Subcutaneous preadipocyte (primary cell): ENCODE measurements at places on chromosomes 12 and 14. TPM values are rescaled to one million over a fixed set of nuclear protein-coding genes. Genes with fewer than 3 reads are reported as not detected.

Gene FOXN4
- total RNA-seq, result not detected in 2 replicates

Gene PTGR2
- 4.8 and 6.8 TPM in 2 replicates for total RNA-seq

Gene GLT8D2
- total RNA-seq, result 12.7 and 13.2 TPM in 2 replicates

Gene TRHDE
- total RNA-seq, result under 0.01 and 0.39 TPM in 2 replicates

Gene ASCL4
- not detected in 2 replicates for total RNA-seq

Gene DTX1
- total RNA-seq, result 0.20 and 0.73 TPM in 2 replicates

Gene SMOC1
- 23.9 and 25.2 TPM in 2 replicates for total RNA-seq

Gene PTPN21
- 4.8 and 7.8 TPM in 2 replicates for total RNA-seq

Gene KRT3
- total RNA-seq, result not detected in 2 replicates

Gene TMEM179
- total RNA-seq, result not detected in 2 replicates

Gene DIO2
- under 0.01 TPM in 2 replicates for total RNA-seq

Gene CLEC7A
- not detected in 2 replicates for total RNA-seq

Gene PLEKHD1
- under 0.01 TPM in 1 of 2 replicates, not detected in the other for total RNA-seq

Gene NEUROD4
- not detected in 2 replicates for total RNA-seq

Gene KLRC3
- not detected in 2 replicates for total RNA-seq

Gene BRAP
- 16.5 and 18.2 TPM in 2 replicates for total RNA-seq

Gene ERBB3
- under 0.01 TPM in 2 replicates for total RNA-seq

Gene ERP27
- not detected in 2 replicates for total RNA-seq

Gene PRPF40B
- 8.1 and 9.8 TPM in 2 replicates for total RNA-seq

Gene MDM2
- total RNA-seq, result 132 and 161 TPM in 2 replicates

Gene KRT75
- total RNA-seq, result not detected in 2 replicates

Gene KLRC2
- not detected in 2 replicates for total RNA-seq

Gene PIWIL1
- not detected in 2 replicates for total RNA-seq

Gene CDKL1
- total RNA-seq, result 14.7 and 32.5 TPM in 2 replicates

Gene REM2
- 0.37 TPM in 1 of 2 replicates, not detected in the other for total RNA-seq

Gene KDM5A
- total RNA-seq, result 37.1 and 55.1 TPM in 2 replicates

Gene ZNF385A
- 0.37 and 1.4 TPM in 2 replicates for total RNA-seq

Gene RTN1
- total RNA-seq, result under 0.01 TPM in 2 replicates

Gene SOAT2
- under 0.01 TPM in 1 of 2 replicates, not detected in the other for total RNA-seq

Gene RGS6
- not detected in 2 replicates for total RNA-seq

Gene STAC3
- 0.59 and 0.73 TPM in 2 replicates for total RNA-seq

Gene SDSL
- 2.9 and 3.9 TPM in 2 replicates for total RNA-seq

Gene INSM2
- total RNA-seq, result not detected in 2 replicates

Gene MIP
- not detected in 2 replicates for total RNA-seq

Gene NKX2-1
- total RNA-seq, result not detected in 2 replicates

Gene TMEM132C
- under 0.01 TPM in 1 of 2 replicates, not detected in the other for total RNA-seq

Gene FAM90A1
- 0.20 TPM in 1 of 2 replicates, not detected in the other for total RNA-seq

Gene NRXN3
- total RNA-seq, result under 0.01 and 0.73 TPM in 2 replicates

Gene LBHD2
- total RNA-seq, result not detected in 2 replicates

Gene SIX1
- total RNA-seq, result 3.3 and 13.1 TPM in 2 replicates

Gene PLXNC1
- total RNA-seq, result 0.98 and 2.6 TPM in 2 replicates

Gene HNF1A
- total RNA-seq, result not detected in 2 replicates

Gene IRAK3
- total RNA-seq, result 25.0 and 25.6 TPM in 2 replicates

Gene PDZRN4
- not detected in 2 replicates for total RNA-seq
